ENCODE measurements at places on chromosomes 2 and 18.

GRCh38 chr18:22200611-22201225 lies 31.3 kb downstream of the GATA6 start:
- no peak for DNase-seq

DNA sequence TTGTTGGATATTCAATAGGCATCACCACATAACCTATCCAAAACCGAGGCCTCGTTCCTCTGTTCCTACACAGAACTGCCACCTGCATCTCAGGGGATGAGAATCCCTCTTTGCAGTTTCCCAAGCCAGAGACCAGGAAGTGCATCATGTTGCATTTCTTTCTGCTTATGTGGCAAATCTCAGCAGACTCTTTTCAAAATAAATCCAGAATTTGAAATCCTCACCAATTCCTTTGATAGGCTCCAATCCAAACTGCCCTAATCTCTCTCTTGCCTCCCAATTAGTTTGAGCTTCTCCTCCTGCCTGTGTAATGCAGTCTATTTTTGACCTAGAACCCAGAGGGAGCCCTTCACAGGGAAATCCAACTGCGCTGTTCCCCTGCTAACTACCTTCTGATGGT lies 215.5 kb downstream of the RNF144A start:
- DNase-seq: no peak

DNA sequence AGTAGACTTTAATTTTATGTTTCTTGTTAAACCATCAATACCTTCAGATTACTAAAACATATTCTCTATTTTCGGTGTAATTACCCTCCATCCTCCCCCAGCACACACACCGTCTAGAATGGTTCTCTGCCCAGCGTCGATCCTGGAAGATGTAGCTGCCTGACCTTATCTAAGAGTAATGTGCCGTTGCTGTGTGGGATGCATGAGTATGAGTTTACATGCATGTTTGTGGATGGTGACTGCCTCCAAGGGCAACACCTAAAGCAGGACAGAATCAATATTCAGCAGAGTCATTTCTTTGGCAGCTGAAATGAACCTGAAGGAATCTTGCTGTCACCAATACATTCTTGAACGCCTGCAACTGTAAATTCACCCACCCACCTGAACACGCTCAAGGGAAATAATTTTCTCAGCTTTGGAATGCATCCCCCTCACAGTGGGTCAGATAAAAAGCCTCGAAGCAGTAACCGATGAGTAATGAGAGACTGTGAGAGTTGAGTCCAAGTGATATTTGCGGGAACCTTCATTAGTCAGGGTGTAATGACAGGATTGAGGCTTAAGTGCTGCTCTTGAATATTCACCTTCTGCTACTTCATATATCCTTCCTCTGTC lies 155.8 kb upstream of the RND3 start:
- no peak for DNase-seq

- no peak for DNase-seq
These were observed 180.7 kb downstream of the SUCLG1 start for GRCh38 chr2:84278386-84278785.

DNA sequence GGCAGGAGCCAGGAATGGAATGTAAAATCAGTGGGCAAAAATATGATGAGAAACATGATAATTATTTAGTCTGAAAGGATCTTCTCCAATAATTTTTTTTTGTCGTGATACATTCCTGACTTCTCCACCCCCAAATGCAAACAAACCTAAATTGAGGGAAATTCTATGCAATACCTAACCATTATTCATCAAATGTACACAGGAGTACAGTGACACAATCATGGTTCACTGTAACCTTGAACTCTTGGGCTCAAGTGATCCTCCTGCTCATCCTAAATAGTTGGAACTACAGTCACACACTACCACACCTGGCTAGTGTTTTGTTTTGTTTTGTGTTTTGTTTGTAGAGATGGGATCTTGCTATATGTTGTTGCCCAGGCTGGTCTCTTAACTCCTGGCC lies 46.5 kb downstream of the RAB10 start:
- no peak for DNase-seq

DNA sequence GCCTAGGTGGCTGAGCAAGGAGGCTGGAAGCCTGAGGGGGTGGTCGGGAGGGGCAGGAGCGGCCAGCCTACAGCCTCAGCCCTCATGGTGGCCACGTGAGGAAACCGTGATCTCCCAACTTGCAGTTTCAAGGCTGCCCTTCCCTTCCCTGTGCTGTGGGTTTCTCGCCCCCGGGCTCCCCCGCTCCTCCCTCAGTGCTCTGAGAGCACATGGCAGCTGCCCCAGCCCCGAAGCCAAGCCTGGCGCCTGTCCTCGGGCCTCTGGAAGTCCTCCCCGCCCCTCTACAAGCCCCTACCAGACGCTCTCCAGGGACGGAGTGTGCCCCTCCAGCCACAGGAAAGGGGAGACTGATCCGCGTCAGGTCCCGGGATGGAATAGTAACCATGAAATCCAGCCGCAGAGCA lies 586 bp upstream of the ANKRD23 start:
- DNase-seq: no peak

DNA sequence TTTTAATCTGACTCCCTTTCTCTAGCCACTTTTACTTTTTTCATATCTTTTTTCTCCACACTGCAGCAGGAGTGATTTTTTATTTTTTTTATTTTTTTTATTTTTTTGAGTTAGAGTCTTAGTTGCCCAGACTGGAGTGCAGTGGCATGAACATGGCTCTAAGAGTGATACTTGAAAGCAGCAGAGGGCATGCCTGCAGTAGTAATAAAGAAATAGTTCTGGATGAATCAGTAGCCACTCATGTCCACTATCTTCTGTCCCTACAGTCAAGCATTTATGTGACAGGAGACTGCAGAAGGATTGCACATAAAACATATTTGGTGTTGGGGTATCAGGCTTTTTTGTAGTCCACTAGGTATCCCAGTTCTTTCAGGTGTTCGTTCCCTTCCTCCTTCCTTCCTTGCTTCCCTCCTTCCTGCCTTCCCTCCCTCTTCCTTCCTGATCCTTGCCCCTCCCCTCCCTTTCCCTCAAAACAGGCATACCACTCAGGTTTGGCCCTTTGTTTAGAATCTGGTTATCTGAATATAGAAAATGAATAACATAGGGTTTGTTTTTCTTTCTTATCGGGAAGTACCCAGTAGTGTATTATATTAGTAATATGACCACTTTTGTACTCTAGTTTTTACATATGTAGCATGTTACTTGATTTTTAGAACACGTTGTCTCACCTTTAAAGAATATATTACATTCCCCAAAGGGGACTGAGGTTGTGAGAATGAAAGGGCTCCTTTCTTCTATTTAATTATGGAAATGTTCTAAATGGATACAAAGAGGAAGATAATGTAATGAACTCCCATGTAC lies 23.5 kb downstream of the MIB1 start:
- DNase-seq: no peak

Measured in CD4-positive, alpha-beta T cell treated with Interleukin-4 for 4 hours (primary cell).